ENCODE measurements at places on chromosomes 12 and 14.

GRCh38 chr14:72924337-72924736 lies 1.9 kb upstream of the DCAF4 start:
- peak; percentile 37 for DNase-seq

- DNase-seq, result no peak
Observed at GRCh38 chr14:99035268-99035667, 236.7 kb downstream of the BCL11B start.

DNA sequence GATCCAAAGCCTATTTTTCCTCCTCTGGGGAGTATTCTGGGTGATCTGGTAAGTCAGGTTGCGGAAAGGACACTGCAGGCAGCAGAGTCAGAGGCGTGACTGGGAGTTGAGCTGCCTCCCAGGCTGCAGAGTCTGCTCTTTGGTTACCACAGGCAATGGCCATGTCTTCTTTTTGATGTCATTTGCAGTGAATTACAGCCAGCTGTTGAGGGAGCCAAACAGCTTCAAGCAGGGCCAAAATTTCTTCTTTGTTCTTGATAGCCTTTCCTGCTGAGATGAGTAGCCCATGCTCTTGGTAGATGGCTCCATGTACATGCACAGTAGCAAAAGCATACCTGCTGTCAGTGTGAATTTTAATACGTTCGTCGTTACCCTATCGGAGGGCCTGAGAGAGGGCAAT lies 116.6 kb upstream of the PZP start:
- DNase-seq, result no peak

GRCh38 chr14:91396959-91397815 lies 20.4 kb downstream of the CCDC88C start:
- DNase-seq, result peak; percentile 78

DNA sequence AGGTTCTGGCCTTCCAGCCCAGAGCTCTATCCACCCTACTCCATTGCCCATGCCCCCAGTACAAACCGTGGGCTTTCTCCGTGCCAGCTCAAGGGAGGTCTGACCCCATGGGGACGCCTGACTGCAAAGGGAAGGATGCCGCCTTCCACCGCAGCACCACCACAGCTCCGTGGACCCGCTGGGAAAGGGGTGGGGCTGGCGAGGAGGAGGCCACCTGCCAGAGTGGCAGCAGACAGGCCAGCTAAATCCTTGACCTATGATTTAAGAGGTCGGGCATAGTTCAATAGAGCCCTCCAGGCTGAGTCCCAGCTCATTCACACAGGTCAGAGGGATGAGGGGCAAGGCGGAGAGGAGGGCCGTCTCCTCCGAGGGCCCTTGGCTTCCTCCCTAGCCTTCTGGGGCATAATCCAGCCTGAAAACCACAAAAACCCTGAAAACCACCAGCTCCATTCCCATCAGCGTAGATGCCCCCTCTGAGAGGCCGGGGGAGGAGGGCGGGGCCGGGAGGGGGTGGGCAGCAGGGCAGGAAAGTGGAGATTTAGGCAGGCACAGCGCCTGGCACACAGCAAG lies 14.9 kb upstream of the FIGNL2 start:
- peak; percentile 32 for DNase-seq

Measured in hematopoietic multipotent progenitor cell treated with erythropoietin and hydrocortisone succinate and interleukin-3 and kit ligand, for 4 days (in vitro differentiated cells).